ENCODE measurements at places on chromosomes 3 and 15.

DNA sequence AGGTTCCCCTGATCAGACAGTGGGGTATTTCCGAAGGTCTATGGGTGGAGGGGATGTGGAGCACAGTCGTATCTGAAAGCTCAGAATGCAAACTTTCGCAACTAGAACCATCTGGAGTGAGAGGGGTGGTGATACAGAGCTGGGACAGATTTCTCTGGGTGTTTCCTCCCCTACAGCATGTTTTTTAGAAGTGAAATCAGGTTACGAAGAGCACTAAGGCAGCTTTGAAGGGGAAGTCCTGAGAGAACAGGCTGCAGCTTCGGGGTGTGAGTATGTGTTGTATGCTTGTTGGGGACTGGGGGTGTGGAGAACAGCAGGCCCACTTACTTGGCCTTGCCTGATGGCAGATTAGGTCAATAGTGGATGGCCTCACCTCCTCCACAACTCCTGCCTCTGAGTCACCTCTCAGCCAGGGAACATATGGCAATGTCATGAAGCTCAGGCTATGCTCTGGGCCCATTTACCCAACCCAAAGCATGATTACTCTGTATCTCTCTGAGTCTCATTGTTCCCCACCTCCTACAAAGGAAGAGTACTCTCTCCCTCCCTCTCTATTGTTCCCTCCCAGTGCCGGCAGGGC is 107.2 kb upstream of the RASGRP1 start:
- no peak for DNase-seq

DNA sequence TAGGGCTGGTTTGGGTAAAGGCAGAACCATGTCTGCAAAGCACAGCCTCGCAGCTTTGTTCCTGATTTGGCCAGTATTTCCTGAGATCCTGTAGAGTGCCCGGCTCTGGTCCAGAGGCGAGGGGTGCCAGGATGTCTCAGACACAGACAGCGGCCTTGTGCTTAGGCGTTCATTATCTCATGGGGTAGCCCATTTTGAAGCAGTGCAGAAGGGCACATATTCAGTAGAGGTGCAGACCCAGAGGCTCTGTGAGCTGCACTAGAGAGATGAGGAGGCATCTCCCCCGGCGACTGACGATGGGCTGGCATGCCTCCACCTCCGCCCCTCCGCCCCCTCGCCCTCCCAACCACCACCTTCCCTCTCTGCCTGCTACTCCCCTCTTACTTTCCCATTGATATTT is 170.3 kb downstream of the CHDH start:
- no peak for DNase-seq

DNA sequence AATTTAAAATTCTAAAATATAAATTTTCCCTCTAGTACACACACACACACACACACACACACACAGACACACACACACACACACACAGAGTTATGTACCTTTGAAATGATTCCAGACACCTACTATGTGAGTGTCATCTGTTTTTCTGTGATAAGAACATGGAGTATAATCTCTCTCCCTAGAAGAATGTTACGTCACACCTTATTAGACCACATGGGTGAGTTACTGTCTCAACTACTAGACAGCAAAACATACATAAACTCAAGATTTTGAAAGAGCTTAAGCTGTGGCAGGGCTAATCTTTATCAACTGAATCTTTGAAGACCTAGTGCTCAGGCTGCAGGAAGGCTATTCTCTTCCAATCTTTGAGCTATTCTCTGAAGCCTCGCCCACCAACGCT is 385.9 kb upstream of the BCHE start:
- DNase-seq, result no peak

GRCh38 chr3:67977762-67978161 is 323.4 kb upstream of the SUCLG2 start:
- DNase-seq, result no peak

DNA sequence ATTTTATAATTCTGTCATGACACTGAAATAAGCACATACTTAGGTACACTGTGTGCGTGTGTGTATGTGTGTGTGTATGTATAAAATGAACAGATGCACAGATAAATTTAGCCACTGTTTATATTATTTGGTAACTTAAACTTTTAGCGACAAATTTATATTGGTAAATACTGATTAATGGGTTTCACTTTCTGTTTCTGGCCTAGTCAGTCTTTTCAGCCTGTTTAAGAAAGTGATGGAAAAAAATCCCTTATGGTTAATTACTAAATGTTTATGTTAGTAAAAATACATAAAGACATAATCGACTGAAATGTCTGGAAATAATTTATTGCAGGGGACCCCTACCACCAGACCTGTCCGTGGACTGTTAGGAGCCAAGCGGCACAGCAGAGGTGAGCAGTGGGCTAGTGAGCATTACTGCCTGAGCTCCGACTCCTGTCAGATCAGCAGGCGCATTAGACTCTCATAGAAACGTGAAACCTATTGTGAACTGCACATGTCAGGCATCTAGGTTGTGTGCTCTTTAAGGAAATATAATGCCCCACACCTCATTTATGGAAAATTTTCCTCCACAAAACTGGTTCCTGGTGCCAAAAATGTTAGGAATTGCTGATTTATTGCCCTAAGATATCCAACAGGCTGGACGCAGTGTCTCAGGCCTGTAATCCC is 717.4 kb downstream of the SI start:
- no peak for DNase-seq

GRCh38 chr3:171266034-171266739 is 194.0 kb downstream of the TNIK start:
- no peak for DNase-seq

GRCh38 chr15:47485419-47485818 is 231.9 kb upstream of the SEMA6D start:
- DNase-seq, result no peak

DNA sequence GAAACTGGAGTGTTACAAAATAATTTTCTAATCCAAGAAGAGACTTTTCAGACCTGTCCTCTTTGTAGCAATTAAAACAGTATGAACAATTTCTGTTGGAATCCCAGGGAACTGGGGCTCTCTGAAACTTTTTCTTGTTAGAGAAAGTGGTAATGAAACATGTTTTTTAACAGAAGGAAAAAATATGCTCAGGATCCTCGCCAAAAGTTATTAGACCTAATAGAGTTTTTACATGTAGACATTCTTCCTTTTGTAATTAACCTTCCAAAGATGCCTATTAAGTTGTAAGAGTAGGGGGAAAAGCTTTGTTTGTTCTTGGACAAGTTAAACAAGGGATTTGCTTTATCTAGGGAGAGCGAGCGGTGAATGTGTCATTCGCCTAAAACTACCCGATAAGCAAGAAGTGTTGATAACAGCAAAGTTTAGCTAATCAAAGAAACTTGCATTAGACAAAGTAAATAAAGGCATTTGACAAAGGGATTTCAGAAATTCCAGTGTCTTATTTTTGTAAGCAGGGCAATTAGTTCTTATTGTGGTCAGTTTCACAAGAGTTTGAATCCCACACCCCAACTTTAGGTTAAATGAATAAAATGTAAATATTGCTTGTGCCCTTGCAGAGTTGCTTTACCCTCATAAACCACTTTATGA is 2.3 kb downstream of the RARB start:
- DNase-seq, result no peak

- no peak for DNase-seq
These were observed 111.2 kb downstream of the MYO5A start for GRCh38 chr15:52417521-52417920.

GRCh38 chr3:32759342-32759741 is 58.5 kb upstream of the TRIM71 start:
- no peak for DNase-seq

DNA sequence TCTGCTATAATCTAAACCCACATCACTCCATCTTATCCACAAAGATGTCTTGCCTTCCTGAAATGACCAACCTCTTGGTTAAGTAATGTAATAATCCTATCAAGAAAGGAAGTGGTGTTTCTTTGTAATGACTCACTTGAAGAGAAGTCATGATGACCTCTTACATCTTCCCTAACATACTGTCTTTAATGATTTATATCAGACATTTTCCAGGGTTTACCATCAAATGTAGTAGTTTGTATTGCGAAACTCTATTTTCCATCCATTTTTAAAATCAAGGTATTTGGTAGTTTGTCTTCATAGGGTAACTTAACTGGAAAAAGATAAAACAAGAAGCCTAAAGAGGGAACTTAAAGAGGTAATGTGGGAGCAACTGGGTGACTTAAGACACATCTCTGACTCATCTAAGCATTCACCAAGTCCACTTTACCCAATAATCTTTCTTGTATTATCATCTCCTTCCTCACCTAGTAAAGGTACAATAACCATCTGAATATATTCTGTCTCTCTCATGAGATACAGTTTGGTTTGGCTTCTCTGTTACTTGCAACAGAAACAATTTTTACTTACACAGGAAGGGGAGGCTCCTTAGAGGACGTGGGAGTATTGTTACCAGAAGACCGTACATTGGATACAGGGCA is 5.7 kb upstream of the MAPK6 start:
- no peak for DNase-seq

GRCh38 chr3:67897351-67898336 is 243.2 kb upstream of the SUCLG2 start:
- DNase-seq, result no peak

GRCh38 chr15:100833417-100834389 is 45.9 kb upstream of the ALDH1A3 start:
- DNase-seq, result no peak

GRCh38 chr15:87549296-87549695 is 707.2 kb downstream of the NTRK3 start:
- no peak for DNase-seq

DNA sequence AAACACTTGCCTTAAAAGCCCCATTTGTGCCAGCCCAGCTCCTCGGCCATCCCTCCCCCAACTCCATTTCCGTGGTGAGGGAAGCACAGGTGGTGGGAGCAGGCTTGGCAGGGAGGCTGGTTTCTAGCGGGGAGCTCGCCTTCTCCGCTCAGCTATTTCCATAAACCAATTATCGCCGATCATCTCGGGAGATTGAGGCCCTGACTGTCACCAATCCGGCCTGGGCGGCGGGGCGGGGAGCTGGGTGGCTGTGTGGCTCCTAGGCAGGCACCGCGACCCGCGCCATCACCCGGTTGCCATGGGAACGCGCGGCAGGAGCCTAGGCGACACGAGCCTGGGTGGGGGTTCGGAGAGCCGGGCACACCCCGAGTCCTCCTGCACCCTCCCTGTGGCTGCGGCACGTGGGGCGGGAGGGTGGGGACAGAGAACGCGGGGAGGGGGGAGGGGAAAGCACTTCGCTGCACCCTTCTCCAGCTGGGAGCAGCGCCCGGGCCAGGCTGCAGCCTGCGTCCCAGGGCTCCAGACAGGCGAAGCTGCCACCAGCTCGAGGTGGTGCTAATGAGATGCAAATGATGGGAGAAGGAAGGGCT is 9.3 kb downstream of the CCDC33 start:
- no peak for DNase-seq

GRCh38 chr3:152396867-152397266 is 128.1 kb downstream of the MBNL1 start:
- DNase-seq, result no peak

GRCh38 chr3:25297667-25298585 is 130.1 kb upstream of the RARB start:
- no peak for DNase-seq

- no peak for DNase-seq
These were observed 357.7 kb upstream of the SGO1 start for GRCh38 chr3:20543535-20544226.

GRCh38 chr3:119812491-119813058 is 30.7 kb downstream of the NR1I2 start:
- DNase-seq, result no peak

GRCh38 chr3:42613462-42613861 is 13.0 kb downstream of the NKTR start:
- no peak for DNase-seq

DNA sequence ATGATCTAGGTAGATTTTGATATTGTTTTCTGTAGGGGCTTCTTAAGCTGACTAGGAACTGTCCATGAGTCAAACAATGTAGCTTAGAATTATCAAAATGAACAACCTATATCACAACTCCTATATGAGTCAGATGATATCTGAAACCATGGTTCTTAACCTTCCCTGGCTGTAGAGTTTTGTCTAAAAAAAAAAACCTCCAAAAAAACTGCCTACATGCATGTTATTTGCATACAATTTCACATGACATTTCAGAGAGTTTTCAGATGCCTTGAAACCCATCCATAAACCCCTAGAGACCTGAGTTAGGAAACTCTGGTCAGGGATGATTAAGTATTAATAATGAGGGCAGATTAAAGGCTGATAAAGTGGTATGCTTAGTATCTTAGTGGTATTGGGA is 157.0 kb downstream of the CHST2 start:
- no peak for DNase-seq

DNA sequence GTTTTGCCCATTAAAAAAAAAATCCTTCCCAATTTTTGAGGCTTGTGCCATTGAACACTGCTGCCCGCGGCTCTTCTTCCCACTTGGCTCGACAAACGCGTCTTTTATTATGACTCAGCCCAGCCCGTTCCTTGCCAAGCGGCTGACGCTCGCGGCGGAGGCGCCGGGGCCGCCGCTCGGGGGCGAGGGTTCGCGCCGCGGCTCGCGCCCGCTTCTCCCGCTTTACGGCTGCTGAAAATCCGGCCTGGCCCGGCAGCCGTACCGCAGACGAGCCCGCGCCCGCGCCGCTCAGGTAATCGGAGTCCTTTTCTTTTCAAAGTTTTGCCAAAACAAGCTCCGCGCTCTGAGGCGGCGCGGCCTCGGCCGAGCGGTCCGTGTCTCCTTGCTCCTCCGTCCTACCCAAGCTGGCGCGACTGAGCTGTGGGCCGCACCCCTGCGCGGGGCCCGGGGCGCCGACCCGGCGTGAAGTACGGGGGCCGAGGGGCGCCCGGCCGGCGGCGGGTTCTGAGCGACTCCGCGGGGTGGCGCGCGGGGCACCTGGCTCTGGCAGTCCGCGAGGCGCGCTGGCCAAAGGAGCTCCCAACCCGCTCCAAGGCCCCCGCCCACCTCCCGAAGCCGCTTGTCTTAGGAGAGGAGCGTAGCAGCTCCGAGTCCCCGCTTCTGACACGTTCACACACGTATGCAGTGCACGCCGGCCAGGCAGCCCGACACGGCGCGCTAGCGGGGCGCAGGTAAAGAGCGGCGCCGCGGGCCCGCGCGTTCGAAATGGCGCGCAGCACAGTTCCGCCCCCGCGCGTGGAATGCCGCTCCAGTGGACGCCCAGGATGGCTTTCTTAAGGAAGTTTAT is 418.2 kb upstream of the NAALADL2 start:
- peak; percentile 92 for DNase-seq

All from vagina (tissue), 2 donors.